Stimulated activated CD8-positive, alpha-beta memory T cell treated with anti-CD3 and anti-CD28 coated beads, Interleukin-4, amount 100 ng/mL, for 1 hour (primary cell): ENCODE measurements at places on chromosomes 12 and 14.

- no peak for DNase-seq
These were observed 10.7 kb upstream of the STX2 start for GRCh38 chr12:130849561-130850417.

DNA sequence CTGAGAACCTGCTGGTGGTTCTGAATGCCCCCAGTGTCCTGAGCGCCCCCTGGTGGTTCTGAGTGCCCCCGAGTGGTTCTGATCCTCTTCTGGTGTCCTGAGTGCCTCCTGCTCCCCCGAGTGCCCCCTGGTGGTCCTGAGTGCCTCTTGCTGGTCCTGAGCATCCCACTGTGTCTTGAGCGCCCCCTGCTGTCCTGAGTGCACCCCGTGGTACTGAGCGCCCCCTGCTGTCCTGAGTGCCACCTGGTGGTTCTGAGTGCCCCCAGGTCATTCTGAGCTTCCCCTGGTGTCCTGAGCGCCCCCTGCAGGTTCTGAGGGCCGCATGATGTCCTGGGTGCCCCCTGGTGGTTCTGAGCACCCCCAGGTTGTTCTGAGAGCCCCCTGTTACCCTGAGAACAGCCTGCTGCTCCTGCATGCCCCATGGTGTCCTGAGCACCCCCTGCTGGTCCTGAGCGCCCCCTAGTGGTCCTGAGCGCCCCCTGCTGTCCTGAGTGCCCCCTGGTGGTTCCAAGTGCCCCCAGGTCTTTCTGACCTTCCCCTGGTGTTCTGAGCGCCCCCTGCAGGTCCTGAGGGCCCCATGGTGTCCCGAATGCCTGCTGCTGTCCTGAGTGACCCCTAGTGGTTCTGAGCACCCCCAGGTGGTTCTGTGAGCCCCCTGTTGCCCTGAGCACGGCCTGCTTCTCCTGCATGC lies 1165.4 kb downstream of the TMEM121 start:
- peak; percentile 10 for DNase-seq

DNA sequence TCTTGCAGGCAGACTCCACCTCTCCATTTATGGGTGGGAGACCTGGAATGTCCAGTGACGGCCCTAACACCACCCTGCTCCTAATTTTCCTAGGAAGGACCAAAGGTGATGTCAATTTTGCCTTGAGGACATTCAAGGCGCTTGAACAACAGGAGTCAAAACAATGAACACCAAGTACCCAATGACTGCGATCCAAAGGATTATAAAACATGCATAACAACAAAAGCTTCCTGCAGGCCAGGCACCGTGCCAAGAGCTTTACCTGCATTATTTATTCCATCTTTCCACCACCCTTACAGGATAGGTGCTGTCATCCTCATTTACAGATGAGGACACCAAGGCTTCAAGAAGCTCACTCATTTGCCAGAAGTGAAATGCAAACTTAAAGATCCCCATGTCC lies 15.2 kb upstream of the FOXN3 start:
- DNase-seq: no peak

GRCh38 chr12:48388938-48389337 lies 38.2 kb upstream of the ZNF641 start:
- DNase-seq: no peak

DNA sequence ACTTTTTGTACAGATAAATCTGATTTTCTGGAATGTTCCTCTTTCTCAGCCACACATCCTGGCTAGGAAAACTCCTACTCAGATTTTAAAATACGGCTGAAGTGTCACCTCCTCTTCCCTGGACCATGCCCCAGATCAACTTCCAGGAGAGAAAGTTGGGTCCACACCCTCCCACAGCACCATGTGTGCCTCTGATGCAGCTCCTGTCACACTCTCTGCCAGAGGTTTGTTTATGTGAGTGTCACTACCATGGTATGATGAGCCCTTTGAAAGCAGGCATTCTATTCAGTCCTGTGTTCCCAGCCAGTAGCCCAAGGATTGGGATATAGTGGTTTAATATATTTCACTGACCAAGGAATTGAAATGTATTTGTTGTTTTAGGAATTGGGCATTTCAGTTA lies 287.2 kb upstream of the ATP2B1 start:
- DNase-seq: no peak

DNA sequence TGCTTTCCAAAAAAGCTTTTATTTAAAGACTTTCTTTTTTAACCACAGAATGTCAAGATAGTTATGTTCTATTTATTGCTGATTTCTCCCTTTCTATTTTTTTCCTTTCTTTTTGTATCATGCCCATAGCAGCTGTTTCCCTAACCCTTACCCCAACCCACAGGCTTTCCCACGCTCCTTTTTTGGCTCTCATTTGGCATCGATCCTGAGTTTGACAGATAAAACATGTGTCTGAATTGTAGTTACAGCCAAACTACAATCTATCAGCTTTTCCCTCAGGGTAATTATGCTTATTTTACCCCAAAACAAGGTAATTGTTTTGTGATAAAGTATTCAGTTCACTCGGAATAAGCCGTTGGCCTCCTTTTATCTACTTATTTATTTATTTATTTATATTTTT lies 46.7 kb downstream of the PDE3A start:
- no peak for DNase-seq

- peak; percentile 31 for DNase-seq
These were observed 166.1 kb upstream of the CCND2 start for GRCh38 chr12:4107436-4107878.

DNA sequence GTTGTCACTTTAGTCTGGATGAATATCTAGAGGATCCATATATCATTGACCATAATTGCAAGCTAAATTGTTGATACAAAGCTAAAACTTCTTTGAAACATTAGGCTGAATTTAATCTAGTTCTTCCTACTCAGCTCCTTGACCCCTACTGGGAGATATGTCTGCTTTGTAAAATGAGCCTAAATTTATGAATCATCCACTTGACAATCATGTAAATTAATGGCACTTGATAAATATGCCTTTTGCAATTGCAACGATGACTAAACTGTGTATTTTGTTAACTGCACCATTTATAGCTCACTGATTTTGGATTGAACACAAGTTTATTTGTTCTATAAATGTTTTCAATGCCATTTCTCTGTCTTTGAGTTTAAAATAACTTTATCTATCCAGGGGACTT lies 1616.5 kb upstream of the FLRT2 start:
- no peak for DNase-seq

GRCh38 chr12:71840231-71840847 lies 780 bp downstream of the TBC1D15 start:
- DNase-seq: no peak

- no peak for DNase-seq
These were observed 58.5 kb downstream of the NIN start for GRCh38 chr14:50772412-50772811.

GRCh38 chr12:105480162-105480561 lies 149.7 kb downstream of the C12orf75 start:
- no peak for DNase-seq

GRCh38 chr12:4734625-4735340 lies 14.6 kb downstream of the GALNT8 start:
- no peak for DNase-seq

DNA sequence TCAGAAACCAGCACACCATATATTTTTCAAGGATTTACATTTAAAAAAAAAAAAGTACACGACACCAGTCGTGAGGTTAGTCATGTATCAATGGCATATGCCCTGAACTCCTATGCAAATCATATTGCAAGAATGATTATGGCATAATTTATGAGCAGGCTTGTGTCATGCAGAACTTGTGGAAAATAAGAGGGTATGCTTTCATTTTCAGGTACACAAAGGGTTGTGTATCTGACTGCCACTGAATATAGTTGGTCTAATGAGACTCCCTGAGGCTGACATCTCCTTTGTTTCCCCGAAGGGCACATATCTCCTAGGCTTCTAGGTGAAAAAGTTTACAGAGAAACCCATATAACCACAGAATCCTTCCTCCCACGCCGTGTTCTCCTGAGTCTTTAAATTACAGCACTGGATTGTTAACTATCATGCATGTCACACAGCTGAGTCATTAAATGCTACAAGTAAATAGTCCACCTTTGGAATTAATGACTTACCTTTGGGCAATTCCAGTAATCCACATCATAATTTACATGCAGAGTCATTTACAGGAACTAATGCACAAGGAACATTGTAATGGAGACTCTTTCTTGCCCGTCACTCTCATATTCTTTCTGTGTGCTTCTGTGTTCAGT lies 356.7 kb upstream of the DIO2 start:
- no peak for DNase-seq

DNA sequence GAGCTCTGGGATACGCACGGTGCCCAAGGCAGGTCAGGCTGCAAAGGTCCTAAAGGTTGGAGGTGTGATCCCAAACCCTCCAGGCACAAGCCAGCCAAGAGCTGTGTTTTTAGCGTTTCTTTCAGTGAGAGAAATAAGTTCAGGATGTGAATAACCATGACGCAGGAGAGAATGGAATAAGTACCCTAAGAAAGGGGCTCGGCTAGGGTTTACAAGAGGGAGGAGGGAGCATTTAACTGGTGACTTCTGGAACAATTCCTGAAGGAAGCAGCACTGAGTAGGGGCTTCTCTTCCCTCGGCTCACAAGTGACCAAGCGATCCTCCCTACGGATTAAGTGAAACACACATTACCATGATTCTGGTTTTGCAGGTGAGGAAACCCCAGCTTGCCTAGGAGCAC lies 29.4 kb downstream of the SSH1 start:
- DNase-seq: no peak
